Breast epithelium (tissue), 4 donors: ENCODE measurements at places on chromosomes 16 and 17. TPM values are rescaled to one million over a fixed set of nuclear protein-coding genes. Genes with fewer than 3 reads are reported as not detected.

The KRTAP4-5 gene
- total RNA-seq = not detected

The CD300H gene
- not detected for total RNA-seq

The SDR42E2 gene
- not detected for total RNA-seq

The MAPT gene
- total RNA-seq = 12.4 TPM

The TSPAN10 gene
- 3.5 TPM for total RNA-seq

The AMZ2 gene
- 48.3 TPM for total RNA-seq

The ABCA10 gene
- 13.6 TPM for total RNA-seq

The DHX58 gene
- 13.1 TPM for total RNA-seq

The SMG6 gene
- 24.9 TPM for total RNA-seq

The PPP1R1B gene
- 22.6 TPM for total RNA-seq

The DPEP3 gene
- total RNA-seq = not detected

The RRN3 gene
- 43.8 TPM for total RNA-seq

The WSCD1 gene
- total RNA-seq = 2.0 TPM

The SKAP1 gene
- total RNA-seq = 7.5 TPM

The RGS11 gene
- 5.9 TPM for total RNA-seq

The CACNG3 gene
- not detected for total RNA-seq

The PRSS22 gene
- 18.7 TPM for total RNA-seq

The PDILT gene
- not detected for total RNA-seq

The TBX6 gene
- total RNA-seq = 0.98 TPM

The NTN3 gene
- total RNA-seq = not detected

The ATP2A3 gene
- total RNA-seq = 2.6 TPM

The RPGRIP1L gene
- total RNA-seq = 7.5 TPM

The ABHD15 gene
- total RNA-seq = 9.8 TPM

The LDHD gene
- total RNA-seq = 17.6 TPM

The NUPR1 gene
- total RNA-seq = 34.2 TPM

The RAMP2 gene
- 29.5 TPM for total RNA-seq

The KRT13 gene
- total RNA-seq = 1.6 TPM

The C16orf96 gene
- not detected for total RNA-seq

The CES1 gene
- 128 TPM for total RNA-seq

The PHOSPHO1 gene
- 0.33 TPM for total RNA-seq

The RNF213 gene
- total RNA-seq = 101 TPM

The CACNA1H gene
- total RNA-seq = 2.2 TPM

The LITAFD gene
- total RNA-seq = not detected

The CDK5R1 gene
- 0.66 TPM for total RNA-seq

The TOB1 gene
- total RNA-seq = 145 TPM

The KRT36 gene
- total RNA-seq = not detected

The CRYBA1 gene
- total RNA-seq = not detected

The CHTF18 gene
- total RNA-seq = 13.1 TPM

The HOXB4 gene
- total RNA-seq = 2.2 TPM

The PRR35 gene
- total RNA-seq = not detected

The GABARAP gene
- total RNA-seq = 620 TPM

The KRTAP2-3 gene
- not detected for total RNA-seq

The FOXL1 gene
- 0.16 TPM for total RNA-seq

The AXIN2 gene
- total RNA-seq = 13.1 TPM

The NPIPB6 gene
- total RNA-seq = 2.6 TPM

The TPPP3 gene
- total RNA-seq = 3.6 TPM

The CHP2 gene
- 0.16 TPM for total RNA-seq

The GPS2 gene
- total RNA-seq = 84.2 TPM

The PDXDC1 gene
- 86.6 TPM for total RNA-seq

The KCTD11 gene
- total RNA-seq = 11.5 TPM

The NPIPA7 gene
- total RNA-seq = 3.5 TPM

The CDH8 gene
- total RNA-seq = under 0.01 TPM

The KRTAP9-8 gene
- total RNA-seq = not detected

The RAB26 gene
- not detected for total RNA-seq

The DNAH9 gene
- 3.5 TPM for total RNA-seq

The C16orf92 gene
- not detected for total RNA-seq

The HBZ gene
- not detected for total RNA-seq

The G6PC3 gene
- total RNA-seq = 34.7 TPM

The KRTAP3-2 gene
- not detected for total RNA-seq
